ENCODE measurements at places on chromosomes 12 and 14.

DNA sequence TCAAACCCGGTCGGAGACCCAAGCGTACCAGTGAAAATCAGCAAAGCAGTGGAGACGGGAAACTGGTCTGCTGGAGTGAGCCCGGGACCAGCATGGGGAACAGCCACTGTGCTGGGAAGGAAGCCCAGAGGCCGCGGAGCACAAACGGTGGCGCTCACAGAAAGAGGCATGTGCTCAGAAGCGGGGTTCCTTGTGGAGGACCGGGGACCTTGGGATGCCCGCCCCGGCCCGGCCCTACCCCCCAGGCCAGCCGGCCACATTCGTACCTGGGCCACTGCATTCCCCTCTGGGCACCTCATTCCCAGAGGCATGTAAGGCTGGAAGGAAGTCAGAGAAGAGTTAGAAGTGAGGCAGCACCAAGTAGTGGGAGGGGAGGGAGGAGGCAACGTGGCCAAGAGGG, 79.3 kb downstream of the RFLNA start:
- no peak overlapping the region for H3K4me3 ChIP-seq
- peaks cover 38% of the 10 kb centered on the region for H3K4me1 ChIP-seq
- no peak for DNase-seq

GRCh38 chr14:50961605-50962221, 17.4 kb upstream of the PYGL start:
- H3K27me3 ChIP-seq, result no peaks in the 10 kb centered on the region
- no peak overlapping the region for H3K4me3 ChIP-seq
- no peak overlapping the region for H3K27ac ChIP-seq

DNA sequence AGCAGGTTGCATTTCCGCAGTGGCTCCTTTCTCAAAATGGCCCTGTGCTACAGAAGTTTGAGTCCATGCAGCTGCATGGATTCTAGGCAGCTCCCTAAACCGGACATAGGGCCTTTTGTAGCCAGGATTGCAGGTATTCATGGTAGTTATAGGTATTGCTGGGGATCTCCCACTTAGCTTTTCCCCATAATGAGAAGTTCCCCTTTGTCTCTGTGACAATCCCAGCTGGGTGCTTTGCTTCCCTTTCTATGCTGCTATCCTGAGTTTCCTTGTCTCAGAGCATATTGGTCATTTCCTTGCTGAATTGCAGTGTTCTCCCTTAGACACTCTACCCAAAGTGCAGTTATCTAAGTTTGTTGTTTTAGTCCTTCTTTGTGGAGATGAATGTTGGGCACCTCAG, 120.9 kb upstream of the MIS18BP1 start:
- H3K27me3 ChIP-seq, result no peaks in the 10 kb centered on the region
- H3K27ac ChIP-seq, result no peak overlapping the region
- H3K4me3 ChIP-seq, result no peak overlapping the region
- no peaks in the 10 kb centered on the region for H3K4me1 ChIP-seq
- DNase-seq, result no peak
- H3K36me3 ChIP-seq, result no peaks in the 10 kb centered on the region

DNA sequence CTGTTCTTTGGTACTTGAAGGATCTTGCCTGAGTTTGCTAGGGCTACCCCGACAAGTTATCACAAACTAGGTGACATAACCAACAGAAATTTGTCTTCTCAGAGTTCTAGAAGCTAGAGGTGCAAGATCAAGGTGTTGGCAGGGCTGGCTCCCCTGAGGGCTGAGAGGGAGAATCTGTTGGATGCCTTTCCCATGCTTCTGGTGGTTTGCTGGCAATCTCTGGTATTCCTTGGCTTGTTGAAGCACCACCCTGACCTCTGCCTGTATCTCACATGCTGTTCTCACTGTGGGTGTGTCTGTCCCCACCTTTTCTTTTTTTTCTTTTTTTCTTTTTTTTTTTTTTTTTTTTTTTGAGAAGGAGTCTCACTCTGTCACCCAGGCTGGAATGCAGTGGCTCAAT, 81.2 kb downstream of the VCPKMT start:
- DNase-seq, result no peak
- H3K27me3 ChIP-seq, result no peaks in the 10 kb centered on the region
- no peak overlapping the region for H3K4me3 ChIP-seq
- H3K27ac ChIP-seq, result no peak overlapping the region

Measured in psoas muscle (tissue), 8 donors.